ENCODE measurements at places on chromosomes 1 and 21.

DNA sequence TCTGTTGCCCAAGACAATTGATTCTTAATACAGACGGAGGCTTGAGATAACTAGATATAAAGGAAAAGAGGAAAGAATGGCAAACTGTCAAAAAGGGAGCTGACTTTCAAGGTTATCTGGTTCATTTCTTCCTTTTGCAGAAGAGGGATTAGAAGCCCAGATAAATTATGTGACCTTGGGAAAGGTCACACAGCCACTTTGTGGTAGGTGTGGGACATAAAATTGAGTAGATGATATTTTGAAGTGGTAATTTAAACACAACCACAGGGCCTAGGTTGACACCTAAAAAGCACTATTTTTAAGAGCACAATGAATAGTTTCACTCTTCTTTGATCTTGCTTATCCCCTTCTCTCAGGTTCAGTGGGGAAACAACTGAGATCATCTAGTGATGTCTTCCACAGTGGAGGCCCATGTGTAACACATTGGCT, 16.9 kb upstream of the KIAA0040 start:
- DNase-seq, result no peak

- DNase-seq, result peak; percentile 49
Observed at GRCh38 chr1:148353461-148354283, 129.4 kb downstream of the PPIAL4G start.

- DNase-seq, result no peak
Observed at GRCh38 chr21:41321908-41322495, 5.4 kb downstream of the FAM3B start.

DNA sequence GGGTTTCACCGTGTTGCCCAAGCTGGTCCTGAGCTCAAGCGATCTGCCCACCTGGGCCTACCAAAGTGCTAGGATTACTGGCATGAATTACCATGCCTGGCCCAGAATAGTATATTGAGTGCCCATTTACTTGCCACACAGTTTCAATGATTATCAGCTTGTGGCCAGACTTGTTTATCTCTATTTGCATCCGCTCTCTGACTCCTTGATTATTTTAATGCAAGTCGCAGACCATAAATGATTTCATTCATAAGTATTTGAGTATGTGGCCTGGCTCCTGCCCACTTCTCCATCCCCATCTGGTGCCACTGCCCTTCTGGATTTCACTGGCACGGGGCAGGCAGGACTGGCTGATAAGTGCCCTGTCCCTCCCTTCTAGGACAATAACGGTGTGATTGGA, 18.2 kb upstream of the TRNAU1AP start:
- no peak for DNase-seq

DNA sequence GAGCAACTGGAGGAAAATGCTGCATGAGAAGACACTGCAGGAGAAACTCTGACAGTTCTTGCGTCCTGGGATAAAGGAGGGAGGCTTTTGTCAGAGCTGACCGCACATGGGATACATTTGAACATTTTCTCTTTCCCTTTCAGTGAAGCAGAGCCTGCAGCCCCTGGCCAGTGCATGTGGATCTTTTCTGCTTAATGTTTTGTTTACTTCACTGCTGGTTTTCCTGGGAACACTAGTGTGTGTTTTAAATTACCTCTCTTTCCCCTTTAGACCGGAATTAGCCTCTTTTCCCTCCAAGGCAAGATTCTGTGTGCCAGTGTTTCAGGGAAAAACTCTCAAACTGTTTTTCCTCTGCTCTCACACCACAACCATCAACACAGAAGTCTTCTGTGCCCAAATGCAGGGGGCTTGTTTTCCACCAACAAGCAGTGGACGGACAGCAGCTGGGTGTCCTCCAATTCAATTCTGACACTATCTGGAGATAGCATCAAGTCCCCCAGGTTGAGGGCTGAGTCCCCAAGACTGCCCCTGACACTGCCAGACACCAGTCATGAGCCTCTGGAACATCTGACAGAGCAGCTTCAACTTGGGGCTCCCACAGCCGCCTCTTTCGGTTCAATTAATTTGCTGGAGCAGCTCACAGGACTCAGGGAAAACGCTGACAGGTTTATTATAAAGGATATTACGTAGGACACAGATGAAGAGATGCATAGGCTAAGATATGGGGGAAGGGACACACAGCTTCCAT, 136.2 kb downstream of the RHOU start:
- DNase-seq, result no peak

- no peak for DNase-seq
Observed at GRCh38 chr1:6913086-6913485, 127.8 kb downstream of the CAMTA1 start.

- no peak for DNase-seq
Observed at GRCh38 chr1:27405074-27405473, 12.7 kb downstream of the GPR3 start.

DNA sequence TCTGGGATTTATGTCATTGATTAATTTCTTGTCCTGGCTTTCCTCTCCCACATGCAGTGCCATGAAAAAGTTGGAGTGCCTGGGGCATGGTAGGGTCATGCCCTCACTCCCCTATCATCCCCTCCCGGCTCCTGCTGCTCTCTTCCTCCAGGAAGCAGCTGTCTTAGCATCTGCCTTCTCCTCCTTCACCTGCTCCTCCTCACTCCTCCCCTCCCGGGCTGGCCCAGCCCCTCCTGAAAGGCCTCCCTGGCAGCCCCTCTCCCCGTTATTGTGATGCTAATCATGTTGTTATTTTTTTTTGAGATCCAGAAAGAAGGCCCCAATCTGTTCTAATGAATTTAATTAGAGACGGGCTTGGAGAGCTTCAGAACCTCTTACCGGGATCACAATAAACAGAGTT, 36.3 kb upstream of the NFASC start:
- DNase-seq, result no peak

DNA sequence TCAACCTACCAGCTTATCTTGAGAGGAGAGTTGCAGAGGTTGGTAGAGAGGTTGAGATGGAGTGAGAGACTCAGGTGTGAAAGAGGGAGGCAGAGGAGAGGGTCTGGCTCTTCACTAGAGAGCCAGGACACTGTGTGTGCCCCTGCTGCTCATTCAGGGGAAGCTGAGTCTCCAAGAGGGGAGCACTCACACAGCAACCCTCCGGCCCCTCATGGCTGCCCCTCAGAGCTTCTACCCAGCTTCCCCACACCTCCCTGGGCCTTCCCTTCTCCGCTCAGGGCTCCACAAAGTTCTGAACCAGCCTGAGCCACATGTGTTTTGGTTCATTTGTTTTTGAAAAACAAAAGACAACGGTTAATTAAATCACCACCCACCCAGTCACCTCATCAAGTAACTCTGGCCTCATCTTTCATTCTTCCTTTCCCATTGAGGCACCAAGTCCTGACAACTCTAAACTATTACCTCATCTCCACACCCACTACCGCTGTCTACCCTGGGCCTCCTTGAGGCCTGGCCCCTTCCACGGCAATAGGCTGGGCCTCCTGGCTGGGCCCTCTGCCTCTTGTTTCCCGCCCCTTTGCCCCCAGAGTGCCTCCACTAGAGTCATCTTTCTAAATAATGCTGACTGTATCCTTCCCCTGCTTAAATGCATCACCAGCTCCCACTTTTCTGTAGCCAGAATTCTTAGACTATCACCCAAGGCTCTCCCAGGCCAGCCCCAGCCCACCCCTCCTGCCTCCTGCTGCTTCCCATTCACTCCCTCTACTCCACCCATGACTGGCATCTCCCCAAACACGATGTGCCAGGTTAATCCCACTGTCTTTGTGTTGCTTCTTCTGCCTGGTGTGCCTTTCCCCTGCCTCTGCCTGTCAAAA, 33.0 kb downstream of the TNNT2 start:
- DNase-seq, result no peak
